ENCODE measurements at places on chromosomes 2 and 18.

DNA sequence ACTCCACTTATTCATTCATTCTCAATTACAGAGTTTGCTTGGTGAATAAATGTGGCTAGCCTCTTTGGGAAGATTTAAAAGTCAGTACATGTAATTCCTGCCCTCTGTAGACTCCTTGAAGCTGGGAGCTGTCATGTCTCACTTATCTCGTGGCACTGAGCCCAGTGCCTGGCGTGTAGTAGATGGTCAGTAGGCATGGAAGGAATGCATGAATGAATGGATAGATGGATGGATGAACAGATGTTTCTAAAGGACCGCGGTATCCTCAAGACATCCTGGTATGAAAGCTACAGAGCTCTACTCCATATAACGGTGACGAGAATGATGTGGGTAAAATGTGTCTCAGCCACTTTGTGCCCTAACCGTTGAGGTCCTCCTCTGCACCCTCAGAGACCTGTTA is 83.0 kb downstream of the MARCO start:
- DNase-seq, result no peak

- no peak for DNase-seq
Observed at GRCh38 chr2:187297801-187298200, 150.3 kb downstream of the CALCRL start.

DNA sequence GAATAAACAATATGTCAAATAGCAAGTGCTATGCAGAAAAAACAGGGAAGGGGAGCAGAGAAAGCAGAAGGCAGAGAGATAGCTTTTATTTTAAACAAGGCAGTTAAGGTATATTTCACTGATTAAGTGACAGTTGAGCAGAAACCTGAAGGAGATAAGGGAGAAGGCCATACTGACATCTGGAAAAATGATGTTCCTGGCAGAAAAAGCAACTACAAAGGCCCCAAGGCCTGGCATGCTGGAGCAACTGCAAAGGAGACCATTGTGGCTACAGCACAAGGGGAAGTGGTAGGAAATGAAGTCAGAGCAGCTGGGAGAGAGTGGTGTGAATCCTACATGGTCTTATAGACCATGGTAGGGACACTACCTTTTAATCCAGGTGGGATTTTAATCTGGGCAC is 8.9 kb upstream of the PCBP1 start:
- no peak for DNase-seq

GRCh38 chr2:42902939-42903709 is 110.7 kb upstream of the HAAO start:
- DNase-seq, result no peak

DNA sequence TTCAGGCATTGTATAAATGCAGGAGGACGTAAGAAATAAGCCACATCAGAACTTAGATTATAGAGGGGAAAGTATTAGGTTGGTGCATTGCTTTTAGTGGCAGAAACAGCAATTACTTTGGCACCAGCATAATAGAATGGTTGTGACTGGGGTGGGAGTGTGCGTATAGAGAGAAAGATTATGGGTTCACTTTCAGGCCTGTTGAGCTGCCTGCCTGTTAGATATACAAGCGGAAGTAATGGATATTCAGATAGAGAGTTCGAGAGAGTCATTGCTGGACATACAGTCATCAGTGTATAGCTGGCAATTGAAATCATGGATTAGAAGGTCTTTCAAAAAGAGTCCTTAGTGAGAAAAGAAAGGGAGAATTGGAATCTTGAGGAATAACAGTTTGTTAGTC is 139.2 kb upstream of the MYO3B start:
- no peak for DNase-seq

GRCh38 chr2:223285370-223286265 is 233.6 kb downstream of the KCNE4 start:
- DNase-seq, result no peak

DNA sequence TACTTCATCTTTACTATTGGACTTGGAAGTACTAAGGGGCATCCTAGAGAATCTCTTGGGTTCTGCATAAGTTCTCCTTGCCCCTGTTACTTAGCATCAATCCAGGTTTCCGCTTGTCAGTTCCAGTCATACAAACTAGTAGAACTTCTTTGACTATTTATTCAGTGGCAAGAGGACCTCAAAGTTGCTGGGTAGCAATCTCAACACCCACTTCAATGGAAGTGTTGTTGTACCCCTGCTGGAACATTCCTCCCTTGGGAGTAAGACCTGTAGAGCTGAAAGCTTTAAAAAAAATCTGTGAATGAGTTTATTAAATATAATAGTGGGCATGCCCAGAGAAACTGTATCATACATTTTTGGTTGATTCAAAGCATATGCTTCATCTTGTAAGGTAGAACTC is 27.0 kb downstream of the BIRC6 start:
- DNase-seq, result no peak

DNA sequence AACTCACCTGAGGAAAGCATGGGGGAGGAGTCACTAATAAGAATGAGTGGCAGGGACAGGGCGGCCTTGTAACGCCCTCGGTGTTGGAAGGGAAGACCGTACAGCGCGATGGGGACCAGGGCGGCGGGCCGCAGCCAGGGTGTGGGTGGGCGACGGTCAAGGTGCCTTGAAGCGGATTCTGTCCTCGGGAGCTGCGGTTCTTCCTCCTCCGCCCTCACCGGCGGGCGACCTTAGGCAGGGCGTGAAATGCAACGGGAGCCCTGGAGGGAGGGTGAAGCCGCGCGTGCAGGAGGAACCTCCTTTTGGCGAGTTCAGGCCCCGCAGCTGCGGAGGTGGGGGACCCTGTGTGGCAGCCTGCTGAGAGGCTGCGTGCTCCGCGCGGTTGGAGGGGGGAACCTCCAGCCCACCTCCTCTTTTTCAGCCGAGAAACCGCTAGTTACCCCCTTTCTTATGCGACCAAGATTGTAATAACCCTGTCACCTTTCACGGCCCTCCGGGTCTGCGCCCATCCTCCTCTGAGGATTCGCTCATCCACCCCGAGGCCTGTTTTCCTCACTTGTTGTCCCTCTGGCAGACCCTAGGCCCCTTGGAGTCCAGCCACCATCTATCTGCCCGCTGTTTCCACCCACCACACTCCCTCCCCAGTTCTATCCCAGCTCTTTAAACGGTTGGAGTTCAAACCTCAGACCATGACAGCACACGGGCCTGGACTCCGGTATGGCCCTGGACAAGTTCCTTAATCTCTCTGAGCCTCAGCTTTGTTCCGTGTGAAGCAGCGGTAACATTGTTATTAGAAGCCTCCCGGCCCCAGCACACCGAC is 823 bp upstream of the RNU2-63P start:
- DNase-seq, result peak; percentile 26

- DNase-seq, result no peak
Observed at GRCh38 chr2:241540401-241540770, 18.2 kb upstream of the BOK start.

GRCh38 chr18:48997681-48997984 is 46.9 kb upstream of the SMAD7 start:
- DNase-seq, result no peak

DNA sequence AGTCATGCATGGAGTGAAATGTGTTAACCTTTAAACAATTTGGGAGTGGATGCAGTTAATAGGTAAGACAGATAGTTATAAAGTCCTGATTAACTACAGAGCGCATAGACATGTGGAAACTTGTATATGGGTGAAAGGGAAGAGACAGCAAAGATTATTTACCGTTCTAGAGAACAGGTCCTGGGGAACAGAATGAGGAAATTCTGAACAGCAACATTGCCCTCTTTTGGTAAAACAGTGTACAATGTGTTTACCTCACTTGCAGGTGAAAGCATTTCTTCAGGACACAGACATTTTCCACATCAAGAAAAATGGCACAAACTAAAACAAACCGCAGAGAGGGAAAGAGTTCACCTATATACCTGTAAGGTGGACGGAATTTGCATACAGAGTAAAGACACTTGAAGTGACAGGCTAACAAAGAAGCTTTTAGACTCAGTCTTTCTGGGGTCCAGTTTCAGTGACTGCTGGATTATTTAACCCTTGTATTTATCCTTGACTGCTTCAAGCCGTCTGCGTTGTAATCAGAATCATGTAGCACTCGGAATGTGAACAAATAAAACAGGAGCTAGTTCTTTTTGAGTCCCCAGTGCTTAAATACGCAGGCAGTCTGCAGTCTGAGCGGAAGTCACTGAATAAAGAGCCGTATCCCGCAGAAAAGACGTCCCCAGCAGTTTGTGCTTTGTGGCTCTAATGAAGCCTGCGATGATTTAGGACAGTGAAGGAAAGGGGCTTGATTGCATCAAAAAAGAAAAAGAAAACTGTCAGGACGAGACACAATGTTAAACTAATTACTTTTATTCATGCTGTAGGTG is 364.8 kb upstream of the GALNT5 start:
- DNase-seq, result peak; percentile 19

- DNase-seq, result no peak
Observed at GRCh38 chr18:56853961-56854360, 202.8 kb downstream of the WDR7 start.

GRCh38 chr2:88659538-88659915 is 31.9 kb upstream of the RPIA start:
- peak; percentile 69 for DNase-seq

GRCh38 chr2:45874344-45874743 is 222.9 kb downstream of the PRKCE start:
- DNase-seq, result no peak

- no peak for DNase-seq
Observed at GRCh38 chr2:82345910-82346309, 2041.4 kb upstream of the LRRTM1 start.

GRCh38 chr2:203535078-203535783 is at the start of gene RAPH1:
TSS of gene RAPH1 (minus strand) at chr2:203535301. CDS start at chr2:203495353, 39,948 bp downstream.
- DNase-seq, result peak; percentile 92

- DNase-seq, result peak; percentile 78
Observed at GRCh38 chr2:227884511-227884947, 13.1 kb downstream of the DAW1 start.

DNA sequence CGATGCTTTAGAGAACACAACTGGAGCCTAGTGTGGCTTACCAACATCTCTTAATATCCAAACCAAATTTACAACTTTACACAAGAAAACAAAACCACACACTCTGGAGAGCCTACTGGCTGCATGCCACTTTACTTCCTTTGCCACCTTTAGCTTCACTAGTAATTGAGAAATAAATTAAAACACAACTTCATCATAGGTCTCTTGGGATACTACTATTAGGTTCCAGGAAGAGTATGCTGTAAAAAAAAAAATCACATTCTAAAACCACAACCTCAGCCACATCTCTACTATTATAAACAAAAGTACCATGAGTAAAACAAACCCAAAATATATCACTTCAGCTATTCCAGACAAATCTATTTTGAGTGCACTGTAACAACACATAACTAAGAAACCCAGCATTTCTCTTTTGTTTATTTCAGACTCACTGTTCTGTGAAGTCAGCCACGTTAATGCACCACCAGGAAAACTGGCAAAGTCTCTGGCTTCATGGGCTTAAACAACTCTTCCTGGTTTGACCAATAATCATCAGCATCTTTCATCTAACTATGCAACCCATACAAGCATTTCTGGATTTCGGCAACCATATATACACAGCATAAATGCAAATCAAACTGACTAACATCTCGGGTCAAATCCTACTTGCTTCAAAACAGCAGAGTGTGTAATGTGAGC is 59.1 kb downstream of the REV1 start:
- no peak for DNase-seq

GRCh38 chr18:3002732-3003131 is 10.2 kb downstream of the LPIN2 start:
- no peak for DNase-seq

DNA sequence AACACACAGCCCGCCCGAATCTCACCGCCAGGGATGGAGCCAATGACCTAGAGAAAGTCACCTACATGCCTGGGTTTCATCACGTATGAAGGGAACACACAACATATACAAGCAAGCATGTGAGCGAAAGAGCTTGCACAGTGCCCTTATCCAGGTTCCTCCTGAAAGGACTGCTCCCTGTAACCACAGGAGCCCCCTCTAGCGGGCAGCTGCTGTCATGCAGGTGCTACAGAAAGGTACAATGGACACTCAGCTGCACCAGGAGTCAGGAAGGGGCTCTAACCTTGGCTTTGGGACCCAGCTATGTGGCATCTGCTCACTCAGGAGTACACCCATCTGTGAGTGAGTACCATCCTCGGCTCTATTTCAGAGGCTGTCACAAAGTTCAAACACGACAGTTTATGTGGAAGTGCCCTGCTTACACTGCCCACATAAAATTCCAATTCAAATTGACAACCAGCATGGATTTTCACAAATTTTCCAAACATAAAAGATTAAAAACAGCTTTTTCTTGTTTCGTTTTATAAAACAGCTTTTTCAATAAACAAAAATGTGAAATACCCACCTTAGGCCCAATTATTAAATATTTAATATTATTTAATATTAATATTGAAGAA is 3.5 kb downstream of the NDUFA10 start:
- DNase-seq, result peak; percentile 78

- DNase-seq, result no peak
Observed at GRCh38 chr2:118255771-118256372, 167.6 kb downstream of the INSIG2 start.

DNA sequence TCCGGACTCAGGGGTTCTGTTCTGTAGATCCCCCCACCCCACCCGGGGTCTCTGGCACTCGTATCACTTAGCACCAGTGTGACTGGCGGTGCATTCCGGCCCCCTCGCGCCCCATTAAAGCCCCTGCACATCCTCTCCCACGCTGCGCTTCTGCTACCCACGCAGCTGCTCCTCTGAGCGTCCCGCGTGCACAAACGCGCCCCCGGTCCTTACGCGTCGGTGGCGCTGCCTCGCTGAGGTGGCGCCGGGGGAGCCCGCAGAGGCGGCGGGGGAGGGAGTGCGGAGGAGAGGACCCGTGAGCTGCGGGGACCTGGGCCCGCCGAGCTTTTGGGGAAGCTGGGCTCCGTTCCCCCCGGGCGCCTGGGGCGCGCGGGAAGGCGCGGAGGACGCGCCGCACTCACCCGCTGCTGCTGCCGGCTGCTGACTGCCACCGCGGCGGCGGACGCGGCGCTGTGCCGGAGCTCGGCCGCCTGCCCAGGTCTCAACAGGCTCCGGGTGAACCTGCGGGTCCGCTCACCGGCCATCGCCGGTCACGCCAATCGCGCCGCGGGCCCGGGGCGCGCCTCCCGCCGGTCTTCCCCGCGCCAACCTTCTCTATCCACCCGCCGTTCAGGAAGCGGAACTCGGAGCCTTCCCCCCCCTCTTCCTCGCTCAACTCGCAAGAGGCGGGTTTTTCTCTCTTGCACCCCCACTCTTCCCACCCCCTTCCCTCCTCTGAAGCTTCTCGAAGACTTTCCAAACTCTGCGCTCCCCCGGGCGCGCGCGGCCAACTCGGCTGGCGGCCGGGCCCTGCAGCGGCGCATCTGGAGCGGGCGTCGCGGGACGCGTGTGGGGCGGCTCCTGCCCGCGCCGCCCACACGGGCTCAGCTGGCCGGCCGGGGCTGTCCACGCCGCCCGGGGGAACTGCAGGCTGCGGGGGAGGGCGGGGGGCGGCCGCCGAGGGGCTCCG is at the start of gene DOCK10:
Gene DOCK10 (minus strand): TSS at position 618 of the 949 bp plus-strand sequence. CDS start 94 bp downstream, at position 524.
- peak; percentile 57 for DNase-seq

- no peak for DNase-seq
Observed at GRCh38 chr18:50796495-50796894, 23.3 kb downstream of the MRO start.

- DNase-seq, result peak; percentile 76
Observed at GRCh38 chr2:6865346-6866274, at the start of gene CMPK2. TSS of gene CMPK2 (minus strand) at chr2:6865907. CDS start at chr2:6865696, 211 bp downstream.

GRCh38 chr2:2756886-2757285 is 425.8 kb upstream of the MYT1L start:
- DNase-seq, result no peak

GRCh38 chr2:175233135-175233719 is 51.7 kb upstream of the ATP5MC3 start:
- peak; percentile 20 for DNase-seq

All from urothelium cell line (cell line).